ENCODE measurements at places on chromosomes 12 and 14.

DNA sequence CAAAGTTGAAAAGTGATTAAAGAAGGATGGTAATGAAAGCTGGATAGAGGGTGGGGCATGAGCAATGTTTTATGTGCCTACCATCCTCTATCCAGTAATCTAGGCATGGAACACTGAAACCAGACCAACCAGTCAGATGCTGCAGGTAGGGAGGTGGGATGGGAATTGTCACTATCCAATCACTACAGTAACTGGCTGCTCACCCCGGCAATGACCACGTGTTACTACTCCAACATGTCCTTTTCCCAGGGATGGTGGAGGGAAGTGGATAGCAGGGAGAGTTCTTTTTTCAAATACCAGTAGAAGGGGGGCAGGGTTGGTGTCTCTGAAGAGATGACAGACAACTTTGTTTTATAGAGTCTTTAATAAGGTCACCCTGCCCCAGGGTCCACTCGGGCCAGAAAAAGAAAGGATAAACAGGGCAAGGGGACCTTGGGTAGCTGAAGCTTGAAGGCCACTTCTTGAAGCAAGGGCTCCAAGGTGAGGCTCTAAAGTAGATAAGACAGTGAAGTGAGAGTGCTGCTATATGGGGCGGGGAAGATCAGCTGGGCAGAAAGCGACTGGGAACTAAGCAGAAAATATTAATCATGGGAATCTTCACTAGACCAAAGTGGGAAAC, 14.7 kb upstream of the CDH24 start:
- no peak for DNase-seq

DNA sequence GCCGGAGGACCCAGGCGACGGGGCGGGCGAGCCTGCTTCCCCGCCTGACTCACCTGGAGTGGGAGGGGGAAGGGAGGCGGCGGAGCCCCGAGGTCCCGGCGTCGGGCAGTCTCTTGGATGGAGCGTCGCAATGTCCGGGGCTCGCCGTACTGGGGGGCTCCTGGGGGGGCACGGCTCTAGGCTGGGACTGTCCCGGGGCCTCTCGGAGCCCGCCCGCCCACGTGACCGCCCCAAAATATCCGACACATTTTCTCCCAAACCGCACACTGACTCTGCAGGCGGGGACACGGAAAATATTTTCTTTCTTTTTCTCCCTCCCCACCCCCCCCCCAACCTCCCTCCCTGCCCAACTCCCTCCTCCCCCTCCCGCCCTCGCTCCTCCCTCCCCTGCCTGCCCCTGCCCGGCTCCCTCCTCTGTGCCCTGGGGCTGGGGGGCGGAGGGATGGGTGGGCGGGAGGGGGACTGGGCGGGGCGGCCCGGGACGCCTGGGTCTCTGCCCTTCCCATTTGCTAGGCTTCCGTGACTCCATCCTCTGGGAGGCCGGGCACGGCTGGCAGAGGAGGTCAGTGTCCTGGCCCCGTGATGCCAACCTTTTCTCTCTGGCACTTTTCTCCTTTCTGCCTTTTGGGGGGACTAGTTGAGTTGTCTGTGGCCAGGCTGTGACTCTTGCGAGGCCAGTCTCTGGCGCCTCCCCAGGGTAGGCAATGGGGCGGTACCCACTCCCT, at the start of gene RARG:
TSS of gene RARG (minus strand) at position 289 of the 725 bp plus-strand sequence. CDS start 4,664 bp downstream, outside the sequence.
- peak; percentile 43 for DNase-seq

DNA sequence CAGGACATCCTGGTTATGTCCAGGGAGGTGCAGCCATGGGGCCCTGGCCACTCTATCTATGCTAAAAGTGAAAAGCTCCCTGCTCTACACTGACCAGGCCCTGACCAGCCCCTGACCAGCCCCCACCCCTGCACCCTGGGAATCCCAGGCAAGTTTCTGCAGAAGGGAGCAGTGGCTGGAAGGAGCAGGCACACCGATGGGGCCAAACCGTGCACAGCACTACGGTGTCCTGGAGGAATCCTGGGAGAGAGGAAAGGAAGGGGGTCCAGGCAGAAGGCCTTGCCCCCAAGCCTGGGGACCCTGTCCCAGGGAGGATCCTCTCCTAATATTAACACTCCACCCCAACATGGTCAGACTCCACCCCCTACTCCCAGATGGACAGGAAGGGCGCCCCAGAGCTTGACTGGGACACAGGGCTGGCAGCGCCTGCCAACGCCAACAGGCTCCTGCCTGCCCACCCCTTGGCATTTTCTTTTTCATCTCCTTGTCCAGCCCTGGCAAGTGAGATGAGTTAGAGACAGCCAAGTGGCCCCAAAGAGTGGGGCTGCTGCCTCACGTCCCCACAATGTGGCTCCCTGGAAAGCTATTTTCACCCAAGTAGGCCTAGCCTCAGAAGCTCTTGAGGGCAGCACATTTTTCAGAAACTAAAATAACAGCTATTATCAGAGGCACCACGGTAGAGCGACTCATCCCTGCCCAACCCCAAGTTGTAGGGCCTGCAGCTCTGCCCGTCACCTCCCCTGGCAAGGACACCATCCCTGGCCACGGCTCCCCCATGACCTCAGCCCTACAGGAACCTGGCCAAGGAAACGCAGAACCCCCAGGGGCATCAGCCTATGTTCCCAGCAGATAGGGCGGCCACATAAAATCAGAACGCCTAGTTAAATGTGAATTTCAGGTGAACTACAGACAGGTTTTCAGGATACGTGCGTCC, 82.6 kb downstream of the SCARB1 start:
- no peak for DNase-seq

DNA sequence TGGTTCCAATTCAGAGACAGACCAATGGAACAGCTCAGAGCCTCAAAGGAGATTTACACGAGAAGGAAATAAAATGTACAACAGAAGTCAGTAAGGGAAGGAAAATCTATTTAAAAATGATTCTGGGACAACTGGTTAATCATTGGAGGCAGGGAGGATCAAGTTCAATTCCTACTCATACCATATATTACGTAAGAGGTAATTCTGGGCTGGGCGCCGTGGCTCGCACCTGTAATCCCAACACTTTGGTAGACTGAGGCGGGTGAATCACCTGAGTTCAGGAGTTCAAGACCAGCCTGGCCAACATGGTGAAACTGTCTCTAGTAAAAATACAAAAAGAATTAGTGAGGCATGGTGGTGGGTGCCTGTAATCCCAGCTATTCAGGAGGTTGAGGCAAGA, 36.7 kb upstream of the PITPNM2 start:
- no peak for DNase-seq

DNA sequence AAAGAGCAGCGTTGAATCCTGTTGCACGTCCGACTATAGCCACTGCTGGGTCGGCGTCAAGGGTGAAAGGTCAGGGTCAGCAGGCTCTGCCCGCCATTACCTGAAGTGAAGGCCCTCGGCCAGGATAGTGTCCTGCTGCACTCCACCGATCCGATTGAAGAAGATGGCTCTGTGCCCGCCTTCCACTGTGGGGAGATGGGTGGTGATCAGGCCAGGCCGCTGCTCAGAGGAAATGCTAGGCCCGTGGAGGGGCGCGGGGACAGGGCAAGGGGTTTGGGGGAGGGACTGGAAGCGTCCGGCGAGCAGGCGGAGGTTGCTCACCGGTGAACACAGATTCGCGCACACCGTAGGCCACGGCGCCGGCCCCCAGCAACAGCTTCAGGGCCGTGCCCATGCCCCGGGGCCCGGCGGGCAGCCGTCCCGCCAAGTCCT, 352 bp downstream of the PHB2 start:
- DNase-seq, result no peak

Measured in T-helper 17 cell (primary cell).